ENCODE measurements at places on chromosomes 2 and 18. TPM values are rescaled to one million over a fixed set of nuclear protein-coding genes. Genes with fewer than 3 reads are reported as not detected.

DNA sequence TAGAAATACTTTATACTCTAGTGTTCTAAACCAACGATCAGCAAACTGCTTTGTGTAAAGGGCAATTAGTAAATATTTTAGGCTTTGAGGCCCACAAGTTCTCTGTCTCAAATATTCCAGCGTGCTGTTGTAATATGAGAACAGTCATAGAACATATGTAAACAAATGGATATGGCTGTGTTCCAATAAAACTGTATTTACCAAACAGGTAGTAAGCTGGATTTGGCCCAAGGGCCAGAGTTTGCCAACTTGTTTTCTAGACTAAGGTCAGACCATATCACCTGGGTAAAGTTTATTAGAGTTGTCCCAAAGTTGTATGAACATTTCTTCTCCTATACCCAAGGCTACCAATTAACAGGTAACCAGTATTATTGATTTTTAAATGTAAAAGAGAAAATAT, 303.2 kb upstream of the MC4R start:
- no peak for DNase-seq

DNA sequence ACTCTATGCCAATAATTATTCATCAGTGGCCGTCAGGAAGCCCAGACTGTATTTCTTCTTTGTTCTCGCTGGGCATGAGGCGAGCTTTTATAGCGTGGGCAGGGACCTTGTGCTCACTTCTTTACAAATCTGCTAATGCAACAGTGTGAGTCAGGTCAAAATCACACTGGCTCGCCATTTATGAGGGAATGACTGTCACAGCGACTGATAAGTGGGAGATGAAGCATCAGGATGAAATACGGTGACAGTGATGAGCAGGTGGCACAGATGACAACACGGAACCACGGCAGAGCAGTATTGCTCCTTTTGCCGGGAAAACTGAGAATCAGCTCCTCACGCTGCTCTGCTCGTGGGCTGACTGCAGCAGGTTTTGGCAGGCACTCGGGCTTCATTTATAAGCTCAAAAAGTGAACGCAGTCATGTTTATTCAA, 20.5 kb downstream of the TYMS start:
- no peak for DNase-seq

The SATB2 gene
- 7.5 TPM for polyA plus RNA-seq

The COL3A1 gene
- polyA plus RNA-seq, result 391 TPM

GRCh38 chr2:217706095-217706494, 296.7 kb downstream of the TNS1 start:
- DNase-seq, result no peak

GRCh38 chr2:102074152-102074783, 68.3 kb upstream of the IL1R1 start:
- no peak for DNase-seq

DNA sequence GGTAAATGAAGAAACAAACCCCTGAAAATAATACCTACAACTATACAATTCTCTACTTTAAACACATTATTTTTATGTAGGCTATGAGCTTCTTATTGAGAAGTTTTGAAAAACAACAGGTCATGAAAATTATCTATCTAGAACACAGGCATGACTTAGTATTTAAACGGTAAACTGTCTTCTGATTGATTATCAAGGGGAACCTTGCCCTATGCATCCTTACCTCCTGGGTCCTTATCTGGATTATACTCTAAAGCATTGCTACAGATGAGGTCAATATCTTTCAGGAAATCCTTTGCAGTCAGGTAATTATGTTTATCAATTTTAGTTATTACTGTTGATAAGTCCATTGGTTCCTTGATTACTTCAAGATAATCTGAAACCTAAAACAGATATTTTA, 144.3 kb downstream of the ATAD2B start:
- no peak for DNase-seq

- DNase-seq, result peak; percentile 63
Measured at GRCh38 chr2:203650860-203651613, 55.4 kb upstream of the CD28 start.

The SMYD5 gene
- polyA plus RNA-seq, result 42.5 TPM

DNA sequence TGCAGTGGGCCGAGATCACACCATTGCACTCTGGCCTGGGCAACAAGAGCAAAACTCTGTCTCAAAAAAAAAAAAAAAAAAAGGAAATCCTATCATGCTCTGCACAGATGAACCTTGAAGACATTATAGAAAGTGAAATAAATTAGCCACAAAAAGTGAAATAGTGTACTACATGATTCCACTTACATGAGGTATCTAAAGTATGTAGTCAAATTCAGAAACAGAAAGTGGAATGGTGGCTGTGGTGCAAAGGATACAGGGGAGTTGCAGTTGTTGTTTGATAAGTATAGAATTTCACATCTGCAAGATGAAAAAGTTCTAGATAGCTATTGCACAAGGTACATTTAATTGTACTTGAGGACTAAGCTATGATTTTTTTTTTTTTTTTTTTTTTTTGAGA, 5.2 kb downstream of the ZRANB3 start:
- DNase-seq, result no peak

DNA sequence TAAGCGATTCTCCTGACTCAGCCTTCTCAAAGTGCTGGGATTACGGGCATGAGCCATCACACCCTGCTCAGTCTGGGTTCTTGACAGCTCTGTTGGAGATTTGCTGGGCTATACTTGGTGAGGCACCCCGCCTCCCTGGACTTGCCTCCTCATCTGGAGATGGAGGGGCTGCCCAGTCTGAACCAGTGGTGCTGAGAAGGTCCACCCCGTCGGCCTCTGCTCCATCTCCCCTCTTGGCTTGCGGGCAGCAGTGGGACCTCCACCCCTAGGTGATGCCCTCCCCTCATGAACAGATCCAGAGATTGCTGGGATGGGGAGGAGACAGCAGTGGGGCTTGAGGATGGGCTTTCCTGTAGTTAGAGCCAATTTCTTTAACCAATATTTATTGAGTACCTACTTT, 120.9 kb downstream of the CLIP4 start:
- no peak for DNase-seq

- no peak for DNase-seq
Measured at GRCh38 chr2:229254206-229254605, 16.9 kb downstream of the PID1 start.

- no peak for DNase-seq
Measured at GRCh38 chr18:71001597-71001996, 712.8 kb downstream of the SOCS6 start.

DNA sequence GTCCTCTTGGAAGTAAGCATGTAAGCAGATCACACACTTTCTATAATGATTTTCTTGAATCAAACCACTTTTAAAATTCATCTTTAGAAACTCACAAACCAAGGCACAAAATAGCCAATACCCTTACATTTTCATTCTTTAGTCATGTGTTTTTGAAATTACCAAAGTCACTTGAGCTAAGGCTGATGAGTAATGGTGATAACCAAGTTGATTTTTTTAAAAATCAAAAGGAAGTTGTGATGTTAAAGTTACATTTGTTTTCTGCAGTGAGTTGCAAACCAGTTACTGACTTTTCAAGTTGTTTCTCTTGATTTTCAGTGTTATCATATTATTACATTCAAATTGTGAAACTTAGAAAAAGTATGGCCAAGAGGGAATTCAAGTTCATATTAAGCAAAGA, 21.5 kb upstream of the IL18RAP start:
- DNase-seq, result no peak

The MTCL1 gene
- 24.8 TPM for polyA plus RNA-seq

DNA sequence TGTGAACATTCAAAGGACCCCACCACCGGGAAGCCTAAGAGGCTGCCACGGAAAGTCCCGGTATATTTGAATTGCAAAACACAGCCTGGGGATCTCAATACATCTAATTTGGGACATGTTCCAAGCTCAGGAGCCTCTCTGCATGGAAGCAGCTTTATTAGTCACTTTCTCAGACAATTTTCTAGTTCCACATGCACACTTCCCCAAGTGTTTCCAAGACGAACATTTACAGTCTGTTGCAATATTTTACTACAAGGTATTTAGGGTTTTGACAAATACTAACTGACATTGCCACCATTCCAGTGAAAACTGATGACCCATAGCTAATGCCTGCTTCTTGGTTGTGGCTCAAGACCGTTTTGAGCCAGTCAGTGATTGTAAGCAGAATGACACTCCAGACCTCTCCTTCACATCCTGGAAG, 145.3 kb downstream of the NCKAP5 start:
- peak; percentile 60 for DNase-seq

The CHST9 gene
- 10.8 TPM for polyA plus RNA-seq

- DNase-seq, result no peak
Measured at GRCh38 chr2:144989579-144990270, 469.8 kb upstream of the ZEB2 start.

DNA sequence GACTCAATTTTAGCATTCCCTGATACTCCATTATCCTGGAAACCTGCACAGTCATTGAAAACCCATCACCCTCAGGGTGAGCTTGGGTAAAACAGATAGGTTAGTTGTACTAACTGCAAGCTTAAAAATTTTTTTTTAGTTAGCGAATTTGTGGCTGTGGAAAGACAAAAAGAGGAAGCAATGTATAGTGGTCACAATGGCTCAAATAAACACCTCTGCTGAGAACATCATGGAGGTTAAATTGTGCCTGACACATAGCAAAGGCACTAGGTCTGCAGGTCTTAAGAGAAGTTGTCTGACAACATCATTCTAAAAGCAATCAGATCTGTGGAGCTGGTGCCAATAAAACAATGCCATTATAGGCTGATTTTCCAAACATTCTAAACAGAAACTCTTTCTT, 84.4 kb upstream of the CAVIN2 start:
- no peak for DNase-seq

The SP140 gene
- polyA plus RNA-seq, result 1.2 TPM

The IL1R2 gene
- not detected for polyA plus RNA-seq

DNA sequence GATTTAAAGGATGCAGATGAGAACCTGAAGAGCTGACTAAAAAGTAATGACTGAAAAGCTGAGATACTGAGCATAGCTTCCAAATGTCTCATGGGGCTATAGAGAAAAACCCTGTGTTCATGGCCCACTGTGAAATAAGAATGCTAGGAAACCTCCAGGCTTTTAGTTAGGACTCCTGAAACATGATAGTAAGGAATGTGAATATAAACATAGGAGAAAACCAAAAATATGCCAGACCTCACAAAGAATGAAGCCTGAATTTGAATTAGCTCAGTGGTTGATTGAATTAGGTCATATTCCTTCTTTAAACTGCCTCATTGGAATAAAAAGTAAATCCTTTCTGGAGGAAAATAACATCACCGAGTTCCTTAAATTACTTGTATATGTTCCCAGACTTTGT, 194.5 kb upstream of the NXPH2 start:
- no peak for DNase-seq

DNA sequence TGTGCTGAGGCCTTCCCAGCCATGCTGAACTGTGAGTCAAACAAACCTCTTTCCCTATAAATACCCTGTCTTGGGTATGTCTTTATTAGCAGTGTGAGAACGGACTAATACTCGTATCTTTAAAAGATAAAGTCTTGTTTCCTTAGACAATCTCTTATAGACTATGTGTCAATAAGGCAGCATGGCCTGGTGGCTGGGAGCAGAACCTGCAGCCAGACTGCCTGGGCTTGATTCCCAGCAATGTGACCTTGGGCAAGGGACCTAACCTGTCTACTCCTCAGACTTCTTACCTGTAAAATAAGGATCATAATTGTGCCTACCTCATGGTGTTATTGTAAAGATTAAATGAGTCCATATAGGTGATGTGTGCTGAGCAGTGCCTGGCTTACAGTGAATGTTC, 198.7 kb downstream of the CDH20 start:
- no peak for DNase-seq

DNA sequence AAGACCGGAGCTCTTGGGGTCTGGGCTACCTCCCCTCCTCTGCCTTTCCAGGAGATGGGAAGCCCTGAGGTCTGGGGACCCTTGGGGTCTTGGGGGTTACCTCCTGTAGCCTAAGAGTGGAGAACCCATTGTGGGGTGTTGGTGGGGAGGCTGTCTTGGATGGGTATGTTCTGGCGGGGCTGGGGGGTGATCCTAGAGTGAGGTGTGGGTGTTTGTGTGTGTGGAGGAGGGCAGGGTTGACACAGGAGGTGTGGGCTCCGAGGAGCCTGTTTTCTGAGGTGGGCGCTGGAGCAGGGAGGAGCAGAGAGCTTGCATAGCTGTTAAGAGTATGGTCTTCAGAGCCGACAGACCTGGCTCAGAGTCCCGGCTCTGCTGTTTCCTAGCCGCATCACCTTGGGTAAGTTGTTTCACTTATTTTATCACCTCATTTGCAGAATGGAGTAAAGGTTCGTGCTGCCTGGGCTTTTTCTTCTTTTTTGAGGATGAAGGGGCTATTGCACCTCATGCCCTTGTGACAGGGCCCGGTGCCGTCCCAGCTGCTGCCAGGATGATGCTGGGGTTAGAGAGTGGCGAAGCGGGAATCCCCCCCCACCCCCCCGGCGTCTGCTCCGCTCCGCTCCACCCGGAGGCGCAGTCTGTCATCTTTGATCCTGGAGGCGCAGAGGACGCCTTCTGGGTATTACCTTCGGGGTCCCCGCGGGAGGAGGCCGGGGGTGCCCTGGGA, 17.2 kb downstream of the TET3 start:
- no peak for DNase-seq

Measured in spinal cord (tissue), 10 donors.